Naive thymus-derived CD8-positive, alpha-beta T cell (primary cell): ENCODE measurements at places on chromosomes 3 and 15. TPM values are rescaled to one million over a fixed set of nuclear protein-coding genes. Genes with fewer than 3 reads are reported as not detected.

Gene IQCF5
- not detected for total RNA-seq

Gene AHSG
- total RNA-seq: not detected

Gene TMCC1
- total RNA-seq: 33.6 TPM

Gene PATL2
- total RNA-seq: 69.9 TPM

Gene KLHL6
- total RNA-seq: 59.0 TPM

Gene RPSA
- total RNA-seq: 1,560 TPM

Gene ZNF385D
- not detected for total RNA-seq

Gene VEPH1
- not detected for total RNA-seq

Gene SETD5
- total RNA-seq: 143 TPM

Gene SLC6A20
- total RNA-seq: not detected

Gene ENTPD3
- total RNA-seq: not detected

Gene PLSCR5
- not detected for total RNA-seq

Gene CHCHD4
- 9.1 TPM for total RNA-seq

Gene BNC1
- total RNA-seq: not detected

Gene IGSF11
- total RNA-seq: 0.60 TPM

Gene KBTBD8
- total RNA-seq: 5.2 TPM

Gene CSPG5
- 0.44 TPM for total RNA-seq

Gene MORC1
- total RNA-seq: not detected

Gene STARD5
- 12.8 TPM for total RNA-seq

Gene CNTN4
- not detected for total RNA-seq

Gene ISLR
- total RNA-seq: not detected

Gene CCR1
- 0.94 TPM for total RNA-seq

Gene RAD51
- 1.1 TPM for total RNA-seq

Gene PIGZ
- total RNA-seq: 0.13 TPM

Gene NUSAP1
- total RNA-seq: 4.0 TPM

Gene MYH15
- 0.47 TPM for total RNA-seq

Gene FETUB
- not detected for total RNA-seq

Gene HHATL
- not detected for total RNA-seq

Gene BSN
- 0.22 TPM for total RNA-seq

Gene PTH1R
- not detected for total RNA-seq

Gene FAM3D
- total RNA-seq: not detected

Gene CLDN11
- 0.19 TPM for total RNA-seq

Gene CFAP20DC
- 0.13 TPM for total RNA-seq

Gene FBXL22
- 2.7 TPM for total RNA-seq
